Activated CD4-positive, alpha-beta T cell treated with anti-CD3 and anti-CD28 coated beads, Interleukin-10, Interleukin-2, amounts not matched to agents 100 ng/mL and 50 ng/mL, durations not matched to agents 16 hours and 8 hours (primary cell): ENCODE measurements at places on chromosomes 3 and 15.

GRCh38 chr3:184821034-184821433 is 9.1 kb downstream of the VPS8 start:
- no peak for DNase-seq

DNA sequence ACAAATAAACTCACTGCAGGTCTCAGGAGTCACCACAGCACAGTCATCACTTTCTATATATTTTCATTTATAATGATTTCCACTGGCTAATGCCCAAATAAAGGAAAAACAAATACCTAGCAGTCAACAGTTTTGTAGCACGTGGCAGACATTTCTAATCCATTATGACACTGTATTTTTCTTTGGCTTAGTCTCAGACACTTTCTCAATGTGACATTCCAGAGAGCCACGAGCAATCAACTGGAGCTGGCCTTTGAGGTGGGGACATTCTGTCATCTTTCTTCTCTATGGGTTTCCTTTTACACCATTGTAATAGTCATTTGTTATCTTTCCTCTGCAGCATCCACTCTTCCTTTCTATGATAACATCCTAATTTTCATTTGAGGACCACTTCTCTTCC is 119.7 kb downstream of the WNT5A start:
- no peak for DNase-seq

GRCh38 chr3:27720899-27721716 is 1.0 kb downstream of the EOMES start:
- no peak for DNase-seq

DNA sequence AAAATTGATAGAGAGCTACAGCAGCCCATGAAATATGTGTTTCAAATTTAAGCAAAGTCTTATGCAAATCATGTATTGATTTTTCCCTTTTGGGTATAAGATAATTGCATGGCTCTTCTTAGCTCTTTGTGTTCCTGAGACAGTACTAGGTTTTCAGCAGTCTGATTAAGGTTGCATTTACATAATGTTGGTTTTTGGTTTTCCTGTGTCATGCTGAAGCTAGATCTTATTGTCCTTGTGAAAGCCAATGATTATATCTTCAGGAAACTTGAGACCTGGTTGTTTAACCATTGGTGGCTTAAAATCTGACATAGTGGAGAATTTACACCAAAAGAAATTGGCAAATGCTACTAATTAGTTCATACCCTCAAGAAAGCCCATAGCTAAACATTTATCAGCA is 392.6 kb downstream of the ZPLD1 start:
- DNase-seq: no peak

GRCh38 chr3:78116874-78117273 is 1077.0 kb downstream of the ROBO2 start:
- DNase-seq: no peak

- DNase-seq: no peak
Measured at GRCh38 chr3:119191800-119192199, 18.4 kb downstream of the UPK1B start.

DNA sequence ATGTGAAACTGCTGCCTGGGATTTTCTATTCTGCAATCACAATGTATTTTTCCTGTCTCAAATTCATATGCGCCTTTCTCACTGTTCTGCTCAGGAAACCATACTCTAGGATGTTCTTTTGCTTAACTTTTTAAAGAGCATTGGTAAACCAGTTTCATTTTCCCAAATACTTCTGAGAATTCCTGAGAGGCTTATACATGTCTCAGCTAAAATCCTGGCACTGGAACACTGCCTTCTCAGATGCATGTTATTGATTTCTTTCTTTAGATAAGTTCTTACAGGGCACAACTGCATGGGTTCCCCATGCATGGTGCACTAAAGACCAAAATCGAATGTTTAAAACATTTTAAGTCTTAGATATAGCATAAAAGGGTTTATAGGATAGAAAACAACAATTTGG is 178.3 kb upstream of the PLSCR5 start:
- no peak for DNase-seq
